Activated naive CD4-positive, alpha-beta T cell treated with Interleukin-2 at 50 U/mL for 16 hours (primary cell): ENCODE measurements at places on chromosomes 4 and X.
A peak's percentile ranks its signal among the peaks of the same experiment; 100 is the strongest.

DNA sequence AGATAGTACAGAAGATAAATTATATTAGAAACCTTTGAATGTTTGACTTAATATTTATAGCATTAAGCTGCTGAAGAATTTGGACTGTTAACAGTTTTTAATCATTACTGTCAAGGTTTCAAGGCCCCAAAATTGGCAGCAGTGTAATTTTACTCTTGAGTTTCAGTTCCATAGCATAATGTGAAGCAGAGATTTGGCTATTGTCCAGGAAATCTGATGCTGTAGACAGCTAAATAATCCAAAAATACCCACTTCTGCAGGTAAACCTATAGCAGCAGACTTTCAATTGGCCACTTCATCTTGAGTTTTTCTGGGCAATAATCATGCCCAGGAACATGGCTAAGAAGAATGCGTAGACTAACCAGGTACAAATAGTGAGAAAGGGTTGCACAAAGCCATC is 85.0 kb downstream of the RCHY1 start:
- DNase-seq: no peak

DNA sequence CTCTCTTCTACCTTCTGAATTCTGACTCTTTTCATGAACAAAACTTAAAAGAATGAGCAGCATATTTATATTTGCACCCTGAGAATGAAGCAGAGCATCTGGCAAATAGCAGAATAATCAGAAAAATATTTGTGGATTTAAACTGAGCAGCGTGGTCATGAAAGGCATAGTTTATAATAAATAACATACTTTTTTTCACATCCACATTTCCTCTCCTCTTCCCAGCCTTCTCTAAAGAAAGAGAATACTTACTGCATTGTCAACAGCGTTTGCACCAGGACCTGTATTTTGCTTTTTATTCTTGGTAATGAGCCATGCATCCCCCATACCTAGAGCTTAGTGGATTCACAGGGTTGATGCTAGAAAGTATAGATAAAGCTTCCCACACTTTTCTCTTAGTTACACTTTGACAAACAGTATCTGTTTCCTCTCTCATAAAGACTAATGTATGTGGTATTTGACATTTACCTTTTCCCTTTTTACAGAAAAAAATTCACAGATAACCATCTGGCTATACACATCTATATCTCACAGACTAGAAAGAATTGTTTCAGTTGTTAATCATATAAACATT is 131.5 kb downstream of the PRSS12 start:
- no peak for DNase-seq

DNA sequence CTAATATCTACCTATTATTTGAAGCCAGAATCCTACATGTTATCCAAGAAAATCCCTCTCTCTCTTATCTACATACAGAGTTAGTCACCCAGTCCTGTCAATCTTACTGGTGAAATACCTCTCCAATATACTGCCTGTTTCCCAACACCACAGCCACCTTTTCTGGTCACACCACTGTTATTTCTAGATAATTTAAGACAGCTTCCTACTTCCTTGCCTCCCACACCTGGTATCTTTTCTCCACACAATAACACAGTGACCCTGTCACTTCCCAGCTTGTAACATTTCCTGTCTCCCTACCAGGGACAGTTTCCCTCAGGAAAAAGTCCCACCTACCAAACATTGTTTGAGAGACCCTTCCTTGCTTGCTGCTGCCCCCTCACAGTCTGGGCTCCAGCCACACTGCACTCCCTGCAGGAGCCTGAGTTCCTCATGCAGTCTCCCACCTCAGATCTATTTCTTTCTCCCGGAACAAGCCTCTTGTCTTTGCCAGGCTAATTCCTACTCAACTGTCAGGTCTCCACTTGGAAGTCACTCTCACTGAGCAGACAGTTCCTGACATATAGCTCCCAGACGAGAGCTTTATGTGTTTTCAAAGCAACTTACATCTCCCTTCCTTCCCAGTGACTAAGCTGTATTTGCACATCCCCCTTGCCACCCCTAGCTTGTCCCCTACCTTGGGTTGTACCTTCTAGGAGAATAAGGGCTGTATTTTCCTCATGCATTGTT is 73.6 kb upstream of the QRFPR start:
- DNase-seq: no peak

DNA sequence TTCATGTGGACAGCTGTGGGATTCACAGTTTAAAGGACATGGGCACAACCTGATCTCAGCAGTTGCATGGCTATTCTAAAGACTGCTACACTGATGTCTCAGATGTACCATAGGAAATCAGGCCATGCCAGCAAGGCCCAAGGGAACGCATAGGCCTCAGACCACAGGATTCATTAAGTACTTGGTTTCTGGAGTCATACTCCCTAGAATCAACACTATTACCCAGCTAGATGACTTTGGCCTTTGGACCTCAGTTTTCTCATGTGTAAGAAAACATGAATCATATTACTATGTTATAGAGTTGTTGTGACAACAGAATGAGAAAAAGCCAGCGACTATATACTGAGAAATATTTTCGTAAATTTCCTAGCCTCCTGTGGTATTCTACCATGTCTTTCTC is 67.9 kb downstream of the NHS start:
- no peak for DNase-seq

DNA sequence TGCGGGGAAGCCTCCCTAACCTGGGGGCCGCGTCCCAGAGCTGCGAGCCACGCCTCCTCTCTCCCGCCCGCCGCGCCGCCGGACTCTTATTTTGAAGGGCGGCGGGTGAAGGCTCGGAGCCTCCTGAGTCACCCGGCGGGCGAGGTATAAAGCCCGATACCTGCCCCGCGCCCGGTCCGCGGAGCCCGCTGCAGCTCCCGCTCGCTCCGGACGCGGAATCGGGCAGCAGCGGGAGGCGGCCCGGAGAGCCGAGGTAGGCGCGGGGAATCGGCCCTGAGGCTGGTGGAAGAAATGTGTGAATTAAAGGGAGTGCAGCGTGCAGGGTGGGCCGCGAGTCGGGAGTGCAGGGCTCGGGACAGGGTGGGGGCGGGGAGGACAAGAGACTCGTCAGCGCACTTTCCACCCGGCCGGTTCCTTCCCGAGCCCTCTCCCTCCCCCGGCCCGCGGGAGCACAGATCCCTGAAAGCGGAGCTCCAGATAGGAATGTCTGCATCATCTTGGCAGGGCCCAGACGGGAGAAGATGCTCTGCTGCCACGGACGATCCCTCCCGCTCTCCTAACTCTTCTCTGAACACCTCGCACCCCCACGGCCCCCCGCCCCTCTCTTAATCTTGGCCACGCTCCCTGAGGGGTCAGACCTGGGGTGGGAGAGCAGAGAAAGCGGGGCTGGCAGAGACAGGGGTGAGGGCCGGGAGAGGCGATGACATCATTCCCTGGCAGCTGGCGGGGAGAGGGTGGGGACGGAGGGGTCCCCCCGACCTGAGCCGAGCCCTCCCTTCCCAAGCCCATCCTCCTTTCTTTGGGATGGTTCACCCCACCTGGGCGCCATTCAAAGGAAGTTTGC is 177.9 kb downstream of the CBR4 start:
- DNase-seq: peak; percentile 61
